ENCODE measurements at places on chromosomes 11 and 22.
A peak's percentile ranks its signal among the peaks of the same experiment; 100 is the strongest.

GRCh38 chr11:80239217-80239616, 798.4 kb upstream of the TENM4 start:
- no peak for DNase-seq

- no peak for DNase-seq
These were observed 49.4 kb downstream of the BID start for GRCh38 chr22:17724678-17725499.

DNA sequence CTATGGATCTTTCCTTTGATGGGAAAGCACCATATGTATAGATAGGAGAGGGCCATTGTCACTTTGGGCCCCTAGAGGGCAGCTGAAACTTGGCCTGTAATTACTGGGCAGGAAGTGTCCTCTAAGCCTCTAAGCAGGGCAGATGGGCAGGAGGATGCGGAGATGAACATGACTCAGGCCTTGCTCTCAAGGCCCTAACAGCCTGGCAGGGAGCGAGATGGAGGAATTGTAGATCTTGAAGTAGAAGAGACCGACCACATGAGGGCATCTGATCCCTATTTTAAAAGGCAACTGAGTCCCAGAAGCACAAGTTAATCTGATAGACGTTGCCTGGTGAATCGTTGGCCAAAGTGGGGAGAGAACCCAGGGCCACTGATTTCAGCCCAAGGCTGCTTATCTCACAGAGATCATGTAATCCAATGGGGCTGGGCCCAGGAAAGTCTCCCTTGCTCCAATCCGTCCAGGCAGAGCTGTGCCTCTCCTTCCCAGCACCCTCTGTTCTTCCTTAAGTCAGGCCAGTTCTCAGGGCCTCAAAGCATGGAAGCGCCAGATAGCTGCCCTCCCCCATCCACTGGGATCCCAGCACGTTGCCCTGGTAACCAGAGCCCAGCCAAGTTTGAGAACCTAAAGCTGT, 2.5 kb upstream of the SEPTIN3 start:
- peak; percentile 34 for DNase-seq

- DNase-seq: no peak
These were observed 18.2 kb upstream of the GRAMD4 start for GRCh38 chr22:46602025-46602424.

- DNase-seq: no peak
These were observed 3.4 kb downstream of the PHF21A start for GRCh38 chr11:46117842-46118241.

- no peak for DNase-seq
These were observed 31.1 kb upstream of the SYT9 start for GRCh38 chr11:7220636-7221035.

DNA sequence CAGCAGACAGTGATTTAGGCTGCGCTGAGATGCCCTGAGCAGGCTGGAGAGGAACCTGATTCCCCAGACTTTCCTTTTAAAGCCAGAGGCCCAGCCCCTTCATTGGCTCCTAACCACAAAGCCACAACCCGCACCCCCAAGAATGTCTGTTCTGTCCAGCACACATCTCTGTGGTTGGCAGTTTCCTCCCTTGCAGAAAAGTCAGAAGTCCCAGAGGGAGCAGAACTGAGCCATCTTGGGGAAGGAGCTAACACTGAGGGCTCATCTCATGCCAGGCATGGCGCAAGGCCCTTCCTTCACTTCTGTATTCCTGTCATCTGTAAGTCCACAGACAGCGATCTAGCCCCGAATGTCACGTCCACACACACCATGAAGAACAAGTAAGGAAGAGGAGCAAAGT, 97.1 kb upstream of the SYT13 start:
- DNase-seq: no peak

DNA sequence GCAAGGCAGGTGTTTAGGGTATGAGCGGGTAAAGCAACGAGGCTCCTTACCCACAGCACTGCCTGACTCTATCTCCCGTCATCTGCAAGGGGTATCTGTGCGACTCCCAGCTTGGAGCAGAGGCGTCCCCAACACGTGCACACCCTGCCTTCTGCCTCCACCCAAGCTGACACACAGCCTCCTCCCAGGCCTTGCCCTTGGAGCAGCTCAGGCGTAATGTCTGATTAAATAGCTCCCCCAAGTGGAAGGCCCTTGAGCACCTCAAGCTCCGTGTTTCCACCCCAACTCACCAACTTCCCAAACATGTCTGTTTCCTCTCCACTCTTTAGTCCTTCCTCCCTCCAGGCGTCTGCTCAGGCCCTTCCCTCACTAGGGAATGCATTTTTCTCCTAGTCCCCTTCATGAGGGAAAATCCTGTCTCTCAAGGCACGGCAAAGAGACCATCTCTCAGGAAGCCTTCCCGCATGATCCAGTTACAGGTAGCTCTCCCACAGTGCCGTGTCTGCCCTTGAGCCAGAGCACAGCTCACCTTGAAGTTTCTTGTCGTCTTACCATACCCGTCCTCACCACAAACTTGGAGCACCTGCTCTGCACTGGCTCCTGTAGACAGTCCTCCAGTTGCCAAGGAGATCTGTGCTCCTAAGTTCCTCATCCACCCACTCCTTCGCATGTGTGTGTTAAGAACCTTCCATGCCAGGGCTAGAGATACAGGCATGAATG, 15.8 kb downstream of the CYB5R2 start:
- DNase-seq: no peak

DNA sequence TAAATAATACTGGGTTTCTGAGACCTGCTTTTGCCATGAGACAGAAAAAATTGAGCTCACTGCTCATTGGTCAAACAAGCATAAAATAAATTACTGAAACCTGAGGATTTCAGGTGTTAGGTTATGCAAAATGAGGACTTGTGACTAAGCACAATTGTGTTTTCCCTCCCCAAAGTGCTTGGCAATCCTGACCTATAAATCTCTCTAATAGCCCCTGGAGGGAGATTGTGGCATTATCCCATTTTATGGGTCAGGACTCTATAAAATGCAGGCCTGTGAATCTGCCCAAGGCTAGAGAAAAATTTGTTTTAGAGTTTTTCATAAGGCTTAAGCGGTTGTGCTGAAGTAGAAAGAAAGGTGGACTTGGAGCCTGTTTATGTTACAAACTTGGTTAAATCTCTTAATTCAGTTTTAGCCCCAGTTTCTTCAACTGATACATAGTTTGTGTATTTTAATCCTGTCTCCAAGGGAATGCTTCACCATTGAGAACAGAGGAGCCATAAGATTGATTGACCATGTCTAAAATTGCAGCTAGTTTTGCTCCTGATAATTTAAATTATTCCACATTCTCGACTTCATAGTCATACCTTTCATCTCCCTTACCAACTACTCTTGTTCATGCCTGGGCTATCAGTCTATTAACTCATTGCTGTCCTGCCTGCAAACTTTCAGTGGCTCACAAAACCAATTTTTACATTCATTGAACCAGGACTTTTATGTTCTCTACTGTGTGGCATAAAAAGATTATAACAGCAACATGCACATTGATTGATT, 63.6 kb upstream of the LRRC4C start:
- DNase-seq: no peak

- no peak for DNase-seq
These were observed 1.2 kb upstream of the FCHSD2 start for GRCh38 chr11:73143126-73143838.

GRCh38 chr22:22181341-22181850, 63.2 kb upstream of the VPREB1 start:
- DNase-seq: no peak

GRCh38 chr22:25475257-25476022, 89.0 kb upstream of the GRK3 start:
- DNase-seq: peak; percentile 91

DNA sequence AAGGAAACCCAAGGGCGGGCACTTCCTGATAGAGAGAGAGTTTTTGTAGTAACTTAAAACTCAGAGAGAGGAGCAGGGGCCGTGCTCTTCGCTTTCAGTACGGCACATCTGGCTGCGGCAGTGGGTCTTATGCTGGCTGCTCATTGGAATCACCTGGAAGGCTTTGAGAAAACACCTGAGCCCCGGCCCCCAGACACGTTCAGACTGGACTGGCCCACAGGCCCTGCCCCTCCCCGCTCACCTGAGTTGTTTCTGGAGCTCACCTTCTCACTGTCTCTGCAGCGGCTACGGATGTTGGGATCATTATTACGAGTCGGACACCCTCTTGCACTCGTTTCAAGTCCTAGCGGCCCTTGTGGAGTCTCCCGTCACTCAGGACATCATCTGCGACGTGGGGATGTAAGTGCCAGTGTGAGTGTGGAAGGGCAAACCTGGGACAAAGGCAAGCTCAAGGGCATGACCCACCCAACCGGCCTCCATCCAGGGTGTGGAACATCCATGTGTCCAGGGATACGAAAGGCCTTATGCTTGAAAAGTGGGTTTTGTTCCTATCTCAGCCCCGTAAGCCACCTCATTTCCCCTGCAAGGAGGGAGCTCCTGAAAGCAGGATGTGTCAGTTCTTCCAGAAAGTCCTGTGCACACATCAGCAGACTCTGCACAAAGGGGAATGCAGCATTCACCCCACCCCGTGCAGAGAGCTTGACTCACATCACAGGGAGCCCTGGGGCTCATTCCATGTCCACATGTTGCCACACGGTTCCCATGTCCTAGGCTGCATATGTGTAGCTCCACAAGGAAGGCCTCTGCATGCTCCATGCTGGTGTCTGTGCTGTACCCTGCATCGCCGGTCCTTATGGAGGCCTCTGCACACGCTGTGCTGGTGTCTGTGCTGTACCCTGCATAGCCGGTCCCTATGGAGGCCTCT, 5.4 kb downstream of the NADSYN1 start:
- no peak for DNase-seq

- DNase-seq: no peak
These were observed 915 bp downstream of the FEZ1 start for GRCh38 chr11:125494974-125495725.

- no peak for DNase-seq
These were observed 19.4 kb downstream of the HTR3A start for GRCh38 chr11:113994077-113994954.

DNA sequence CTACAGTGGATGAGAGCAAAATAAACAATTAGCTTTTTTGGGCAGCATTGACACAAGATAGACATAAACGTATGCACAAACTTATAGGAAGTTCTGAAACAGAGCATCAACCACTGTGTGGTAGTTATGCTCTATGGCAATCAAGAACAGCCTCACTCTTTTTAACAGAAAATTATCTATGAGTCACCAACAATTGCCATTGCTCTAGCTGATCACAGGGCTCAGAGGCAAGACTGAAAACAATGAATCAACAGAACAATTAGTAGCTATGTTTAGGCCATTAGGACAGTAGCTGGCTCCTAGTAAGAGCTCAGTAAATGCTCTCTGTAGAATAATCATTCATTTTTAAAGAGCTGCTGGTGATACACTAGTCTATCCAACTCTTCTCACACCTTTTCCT, 34.9 kb upstream of the PICALM start:
- DNase-seq: no peak

GRCh38 chr11:75591371-75591770, 29.3 kb downstream of the SERPINH1 start:
- DNase-seq: no peak

DNA sequence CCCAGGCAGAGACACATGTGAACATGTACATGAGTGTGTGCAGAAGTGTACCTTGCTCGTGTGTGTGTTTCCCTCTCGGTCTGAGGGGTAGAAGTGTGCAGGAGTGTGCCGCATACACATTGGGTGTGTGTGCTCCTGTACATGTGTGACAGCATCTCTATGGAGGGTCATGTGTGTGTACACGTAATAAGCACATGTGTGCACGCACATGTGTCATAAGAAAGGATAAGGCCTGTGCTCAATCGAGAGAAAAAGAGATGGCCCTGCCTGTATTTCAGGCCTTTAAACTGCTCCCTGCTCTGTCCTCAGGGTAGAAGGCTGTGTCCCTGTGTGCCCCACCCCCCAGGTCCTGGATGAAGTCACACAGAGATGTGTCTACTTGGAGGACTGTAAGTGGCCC, 61.8 kb downstream of the OTOG start:
- DNase-seq: no peak

DNA sequence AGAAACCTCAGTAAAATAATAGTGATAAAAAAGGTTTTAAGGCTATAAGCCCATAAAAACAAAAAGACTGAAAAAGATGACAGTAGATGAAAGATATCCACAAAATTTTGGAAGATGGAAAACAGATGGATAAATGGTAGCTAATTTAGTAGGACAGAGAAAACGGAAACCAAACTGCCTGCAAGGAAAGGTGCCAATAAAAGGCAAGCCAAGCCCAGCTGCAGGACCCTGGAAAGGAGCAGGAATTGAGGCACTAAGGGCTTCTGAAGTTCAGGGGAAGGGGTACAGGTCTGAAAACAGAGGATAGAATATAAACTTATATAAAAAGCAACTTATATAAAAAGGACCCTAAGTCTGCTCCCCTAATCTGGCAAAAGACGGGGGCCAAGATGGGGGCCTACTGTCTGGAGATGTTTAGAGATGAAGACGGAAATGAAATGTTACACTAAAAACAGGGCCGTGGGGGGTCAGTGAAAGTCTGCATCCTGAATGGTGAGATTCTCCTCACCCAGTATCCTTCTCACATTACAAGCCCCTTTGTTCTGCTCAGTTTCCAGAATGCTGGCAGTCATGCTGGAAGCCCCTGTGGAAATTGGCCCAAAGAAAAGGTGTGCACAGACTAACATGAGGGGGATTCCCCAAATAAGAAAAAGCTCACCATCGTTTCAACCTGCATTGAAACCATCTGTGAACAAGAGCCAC, 269.3 kb upstream of the PITPNB start:
- DNase-seq: no peak

DNA sequence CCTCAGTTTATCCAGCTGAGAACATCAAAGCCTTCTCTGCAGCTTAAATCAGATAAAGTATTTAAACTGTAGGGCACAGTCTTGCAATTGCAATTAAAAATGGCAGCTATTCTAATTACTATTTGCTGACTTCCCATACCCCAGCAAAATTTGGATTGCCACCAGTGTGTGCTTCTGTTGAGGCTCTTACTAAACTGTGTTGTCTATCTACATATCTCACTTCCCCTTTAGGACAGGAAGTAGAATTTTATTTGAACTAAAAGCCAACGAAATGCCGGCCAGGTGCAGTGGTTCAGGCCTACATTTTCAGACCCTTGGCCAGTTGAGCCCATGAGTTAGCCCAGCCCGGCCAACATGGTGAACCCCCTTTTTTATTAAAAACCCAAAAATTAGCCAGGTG, 7.1 kb downstream of the SAA4 start:
- DNase-seq: no peak

- DNase-seq: no peak
These were observed 14.0 kb upstream of the OAF start for GRCh38 chr11:120196826-120197225.

DNA sequence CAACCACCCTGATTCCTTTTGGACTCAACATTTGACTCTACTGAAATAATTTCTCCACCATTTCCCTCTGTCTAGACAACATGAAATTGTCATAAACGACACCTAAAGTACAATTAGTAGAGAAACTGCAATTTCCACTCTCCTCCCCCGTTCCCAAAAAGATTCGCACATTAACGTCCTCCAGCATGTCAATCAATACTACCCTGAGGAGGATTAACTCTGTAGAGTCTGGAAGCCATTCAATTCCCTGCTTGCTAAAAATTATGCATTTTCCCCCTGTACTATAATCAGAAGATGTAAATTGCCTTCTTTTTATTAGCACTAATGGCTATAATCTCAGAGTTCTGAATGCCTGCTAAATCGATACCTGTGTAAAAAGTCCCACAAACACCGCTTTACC, 70.5 kb downstream of the AMBRA1 start:
- no peak for DNase-seq

GRCh38 chr11:44833877-44834452, 107.2 kb downstream of the TSPAN18 start:
- DNase-seq: no peak

All from NCI-H2029 (cell line).